ENCODE measurements at places on chromosomes 4 and X.

- DNase-seq: no peak
Measured at GRCh38 chr4:89904524-89904923, 9.9 kb downstream of the MMRN1 start.

- no peak for DNase-seq
Measured at GRCh38 chr4:151678048-151678872, 82.5 kb downstream of the GATB start.

GRCh38 chr4:178165251-178165950 is 723.2 kb upstream of the AGA start:
- DNase-seq: no peak

DNA sequence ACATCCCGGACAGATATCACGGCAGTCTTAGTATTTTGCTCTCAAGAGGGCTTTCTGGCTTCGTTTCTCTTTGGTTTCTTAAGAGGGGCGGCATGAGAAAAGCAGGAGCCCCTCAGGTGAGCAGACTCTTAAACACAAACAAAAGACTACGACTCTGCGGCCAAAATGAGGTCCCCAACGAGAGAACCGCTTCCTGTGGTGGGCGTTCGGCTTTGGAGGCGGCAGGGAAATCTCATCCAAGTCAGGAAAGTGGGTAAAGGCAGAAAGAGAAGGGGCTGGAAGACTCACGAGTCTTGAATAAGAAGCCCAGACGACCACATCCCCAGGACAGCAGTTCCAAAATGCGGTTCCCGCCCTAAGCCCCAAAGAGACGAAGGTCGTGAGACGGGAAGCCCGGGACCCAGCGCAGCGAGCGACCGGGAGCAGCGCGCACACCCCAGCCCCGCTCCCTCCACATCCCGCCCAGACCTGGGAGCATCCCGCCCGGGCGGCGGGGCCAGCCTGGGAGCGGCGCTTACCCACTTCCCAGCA is 409 bp downstream of the UGDH start:
- peak; percentile 20 for DNase-seq

GRCh38 chr4:89835413-89835812 is 1.5 kb downstream of the SNCA start:
- DNase-seq: no peak

DNA sequence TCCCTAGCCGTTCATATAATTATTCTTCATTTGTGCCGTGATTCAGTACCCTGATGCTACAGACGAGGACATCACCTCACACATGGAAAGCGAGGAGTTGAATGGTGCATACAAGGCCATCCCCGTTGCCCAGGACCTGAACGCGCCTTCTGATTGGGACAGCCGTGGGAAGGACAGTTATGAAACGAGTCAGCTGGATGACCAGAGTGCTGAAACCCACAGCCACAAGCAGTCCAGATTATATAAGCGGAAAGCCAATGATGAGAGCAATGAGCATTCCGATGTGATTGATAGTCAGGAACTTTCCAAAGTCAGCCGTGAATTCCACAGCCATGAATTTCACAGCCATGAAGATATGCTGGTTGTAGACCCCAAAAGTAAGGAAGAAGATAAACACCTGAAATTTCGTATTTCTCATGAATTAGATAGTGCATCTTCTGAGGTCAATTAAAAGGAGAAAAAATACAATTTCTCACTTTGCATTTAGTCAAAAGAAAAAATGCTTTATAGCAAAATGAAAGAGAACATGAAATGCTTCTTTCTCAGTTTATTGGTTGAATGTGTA is 7.0 kb downstream of the SPP1 start:
- DNase-seq: no peak

GRCh38 chrX:2680486-2681348 is 10.4 kb upstream of the CD99 start:
- DNase-seq: no peak

GRCh38 chr4:62407534-62407933 is 1207.4 kb downstream of the ADGRL3 start:
- DNase-seq: no peak

DNA sequence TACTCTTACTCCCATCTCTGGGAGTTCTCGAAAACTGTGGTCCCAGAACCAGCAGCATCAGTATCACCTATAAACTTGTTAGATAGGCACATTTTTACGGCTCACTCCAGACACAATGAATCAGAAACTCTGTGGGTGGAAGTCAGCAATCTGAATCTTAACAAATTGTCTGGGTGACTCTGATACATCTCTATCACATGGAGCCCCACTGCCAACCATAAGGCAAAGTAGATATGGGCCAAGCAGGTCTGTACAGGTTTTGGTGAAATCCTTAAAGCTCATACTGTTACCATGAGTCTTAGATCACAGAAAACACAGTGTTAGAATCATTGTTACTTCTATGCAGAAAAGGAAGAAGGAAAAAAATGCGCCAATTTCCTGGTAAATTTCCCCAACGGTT is 122.5 kb upstream of the HCCS start:
- DNase-seq: no peak

- no peak for DNase-seq
Measured at GRCh38 chr4:165663411-165663810, 209.6 kb upstream of the TLL1 start.

- DNase-seq: no peak
Measured at GRCh38 chr4:112847045-112847444, 202.4 kb upstream of the ANK2 start.

GRCh38 chrX:109943740-109944092 is 59.2 kb upstream of the TMEM164 start:
- no peak for DNase-seq

GRCh38 chrX:96436105-96436504 is 248.5 kb upstream of the DIAPH2 start:
- DNase-seq: no peak

DNA sequence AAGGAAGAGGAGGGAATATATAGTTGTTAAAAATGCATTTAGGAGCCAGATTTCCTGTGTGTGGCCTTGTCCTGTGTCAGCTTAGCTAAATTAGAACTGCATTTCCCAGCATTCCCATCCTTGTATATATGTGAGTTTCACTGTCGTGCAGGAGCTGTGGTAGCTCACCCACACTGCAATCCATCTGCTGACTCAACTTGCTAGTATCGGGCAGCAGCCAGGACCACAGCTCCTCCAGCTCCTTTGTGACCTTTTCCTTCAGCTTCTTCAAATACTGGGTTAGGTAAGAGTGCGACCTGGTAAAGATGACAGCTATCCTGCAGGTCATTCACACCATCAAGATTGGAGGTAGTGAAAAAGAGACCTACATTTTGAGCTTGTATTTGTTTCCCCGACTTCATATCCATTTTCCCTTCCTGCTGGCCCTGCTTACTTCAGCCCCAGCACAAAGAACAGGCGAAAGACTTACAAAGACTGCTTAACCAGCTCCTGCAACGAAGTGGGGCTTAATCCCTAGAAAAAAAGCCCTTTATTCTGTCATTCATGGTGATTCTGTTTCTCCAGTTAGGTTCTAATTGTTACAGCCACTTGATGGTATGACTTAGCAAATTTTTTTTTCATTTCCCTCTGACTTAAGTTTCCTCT is 11.4 kb downstream of the ASIC5 start:
- no peak for DNase-seq

DNA sequence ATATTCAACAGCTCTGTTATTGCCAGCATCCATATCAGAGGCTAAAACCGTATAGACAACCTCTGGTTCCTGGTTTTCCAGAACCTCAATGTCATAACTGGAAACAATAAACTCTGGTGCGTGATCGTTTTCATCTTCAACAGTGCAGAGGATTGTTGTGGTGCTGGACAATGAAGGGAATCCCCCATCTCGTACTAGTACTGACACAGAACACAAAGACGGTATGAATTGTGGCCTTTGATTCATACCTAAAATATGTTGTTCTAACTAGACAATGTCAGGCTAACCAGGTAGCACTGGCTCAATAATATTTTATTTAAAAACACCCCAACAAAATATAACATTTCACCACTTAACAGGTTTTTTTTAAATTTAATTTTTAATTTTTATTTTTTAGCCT is 186.9 kb downstream of the DCHS2 start:
- no peak for DNase-seq

DNA sequence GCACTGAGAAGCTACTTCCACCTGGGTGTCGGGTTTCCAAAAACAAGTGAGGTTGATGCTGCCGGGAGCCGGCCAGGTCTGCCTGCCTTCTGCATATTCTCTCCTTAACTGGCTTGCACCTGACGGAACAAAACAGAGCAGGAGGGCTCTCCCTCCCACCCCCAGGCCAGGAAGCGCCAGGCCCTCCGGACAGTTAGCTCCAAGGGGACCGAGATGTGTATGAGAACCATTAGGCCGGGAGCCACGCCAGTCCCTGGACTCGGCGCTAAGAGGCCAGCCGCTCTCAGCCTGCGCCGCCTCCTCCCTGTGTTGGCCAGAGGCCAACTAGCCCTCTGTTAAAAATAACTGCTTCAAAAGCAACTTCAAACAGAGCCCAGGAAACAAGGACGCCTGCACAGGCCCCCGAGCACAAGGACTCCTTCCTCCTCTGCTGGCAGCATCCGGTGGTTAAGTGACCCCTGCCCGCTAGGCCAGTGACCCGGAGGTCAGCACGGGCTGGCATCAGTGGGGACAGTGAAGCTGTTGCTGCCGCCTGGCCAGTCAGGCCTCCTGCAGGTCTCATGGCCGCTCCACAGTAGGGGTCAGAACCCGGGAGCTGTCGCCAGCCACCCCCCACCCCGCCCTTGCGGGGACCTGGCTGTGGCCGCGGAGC is 107.9 kb downstream of the ABLIM2 start:
- DNase-seq: no peak

DNA sequence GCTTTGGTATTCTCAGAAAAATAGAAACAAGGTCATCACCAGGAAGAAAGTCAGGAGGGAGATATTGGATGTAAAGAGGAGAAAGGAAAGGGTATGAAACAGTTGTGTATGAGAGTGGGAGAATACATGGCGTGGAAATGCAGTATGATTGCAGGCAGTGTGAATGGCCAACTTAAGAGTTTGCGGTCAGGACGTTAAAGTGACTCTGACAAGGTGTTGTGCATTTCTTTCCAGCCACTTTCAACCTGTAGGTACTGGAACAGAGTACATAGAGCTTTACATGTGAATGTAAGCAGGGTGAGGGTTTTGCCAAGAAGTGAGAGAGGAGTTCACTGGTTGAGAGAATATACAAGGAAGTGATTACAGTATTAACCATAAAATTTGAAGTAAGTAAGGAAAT is 15.7 kb downstream of the ATP10D start:
- DNase-seq: no peak

DNA sequence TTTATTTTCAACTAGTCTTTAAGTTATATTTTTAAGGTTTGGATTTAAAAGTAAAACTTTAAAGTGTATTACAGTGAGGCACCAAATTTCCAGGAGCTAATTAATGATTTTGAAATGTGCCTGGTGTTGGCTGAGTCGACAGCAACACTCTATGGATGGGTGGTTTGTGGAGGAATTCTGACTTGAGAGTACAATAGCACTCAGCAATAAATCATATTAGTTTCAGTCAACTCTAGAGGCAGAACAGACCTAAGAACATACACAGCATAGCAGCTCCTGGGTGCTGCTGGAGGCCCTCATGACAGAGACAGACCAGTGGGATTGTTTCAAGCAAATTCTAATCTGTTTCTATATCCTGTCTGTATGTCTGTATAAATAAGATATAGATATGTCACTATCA is 673.4 kb downstream of the TRIML1 start:
- no peak for DNase-seq

- no peak for DNase-seq
Measured at GRCh38 chr4:137861682-137862081, 329.4 kb upstream of the PCDH18 start.

DNA sequence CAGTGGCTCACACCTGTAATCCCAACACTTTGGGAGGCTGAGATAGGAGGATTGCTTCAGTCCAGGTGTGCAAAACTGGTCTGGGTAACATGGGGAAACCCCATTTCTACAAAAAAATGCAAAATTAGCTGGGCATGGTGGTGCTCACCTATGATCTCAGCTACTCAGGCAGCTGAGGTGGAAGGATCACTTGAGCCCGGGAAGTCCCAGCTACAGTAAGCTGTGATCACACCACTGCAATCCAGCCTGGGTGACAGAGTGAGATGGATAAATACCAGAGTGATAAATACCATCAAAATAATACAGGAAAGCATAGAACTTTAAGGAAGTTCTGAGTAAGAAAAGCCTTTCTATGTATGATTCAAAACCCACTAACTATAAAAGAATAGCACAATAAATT is 52.8 kb downstream of the LRBA start:
- no peak for DNase-seq

DNA sequence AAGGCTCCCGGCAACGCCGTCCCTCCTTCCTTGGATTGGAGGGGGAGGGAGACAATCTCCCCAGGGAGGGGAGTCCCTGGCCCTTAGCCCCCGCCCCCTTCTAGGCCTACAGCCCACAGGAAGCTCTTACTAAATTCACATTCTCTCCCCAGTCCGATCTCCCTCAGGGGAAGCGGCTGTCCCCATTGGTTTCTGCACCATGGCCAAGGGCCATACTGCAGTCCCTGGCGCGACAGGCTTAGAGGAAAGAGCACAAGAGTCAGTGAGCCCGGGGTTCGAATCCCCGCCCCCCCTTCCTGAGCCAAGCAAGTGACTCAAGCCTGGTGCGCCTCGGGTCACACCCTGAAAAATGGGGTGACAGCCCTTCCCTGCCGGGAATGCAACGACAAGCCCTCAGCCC is 1.1 kb downstream of the ABLIM2 start:
- no peak for DNase-seq

- DNase-seq: no peak
Measured at GRCh38 chr4:175215208-175215607, 297.1 kb downstream of the ADAM29 start.

DNA sequence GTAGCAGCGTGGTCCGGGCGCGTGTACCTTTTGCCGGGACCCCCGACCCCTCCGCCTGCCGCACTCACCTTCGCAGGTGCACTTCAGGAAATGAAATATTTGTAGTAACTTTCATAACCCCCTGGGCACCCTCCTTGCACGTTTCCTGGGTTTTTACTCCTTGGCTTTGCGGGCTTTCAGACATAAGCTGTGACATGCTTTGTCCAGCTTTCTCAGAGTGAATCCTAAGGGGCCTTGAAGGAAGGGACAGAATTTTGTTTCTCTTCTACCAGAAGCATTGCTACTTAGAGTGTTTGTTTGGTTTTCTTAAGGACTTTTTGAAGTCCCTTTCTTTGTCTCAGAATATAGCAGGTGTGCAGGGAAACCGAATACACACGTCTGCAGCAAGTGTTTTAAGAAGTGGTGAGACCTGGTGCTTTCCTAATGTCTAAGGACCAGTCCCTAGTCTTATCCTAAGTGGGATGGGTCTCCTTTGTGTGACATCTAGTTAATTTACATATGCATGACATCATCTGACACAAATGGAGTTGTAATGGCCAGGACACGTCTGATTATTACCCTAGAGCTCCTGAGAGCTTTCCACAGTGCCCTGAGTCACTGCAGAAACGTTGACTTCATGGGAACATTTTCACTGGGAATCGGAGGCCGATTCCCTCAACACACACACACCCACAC is 1.3 kb downstream of the FAM149A start:
- no peak for DNase-seq

- DNase-seq: no peak
Measured at GRCh38 chr4:183356173-183356830, 34.1 kb upstream of the CLDN24 start.

GRCh38 chr4:15158406-15159091 is 156.3 kb downstream of the CPEB2 start:
- no peak for DNase-seq

Data from stimulated activated naive CD4-positive, alpha-beta T cell treated with Interleukin-2 at 50 U/mL for 16 hours (primary cell).